ENCODE measurements at places on chromosomes 6 and 20.
A peak's percentile ranks its signal among the peaks of the same experiment; 100 is the strongest.

DNA sequence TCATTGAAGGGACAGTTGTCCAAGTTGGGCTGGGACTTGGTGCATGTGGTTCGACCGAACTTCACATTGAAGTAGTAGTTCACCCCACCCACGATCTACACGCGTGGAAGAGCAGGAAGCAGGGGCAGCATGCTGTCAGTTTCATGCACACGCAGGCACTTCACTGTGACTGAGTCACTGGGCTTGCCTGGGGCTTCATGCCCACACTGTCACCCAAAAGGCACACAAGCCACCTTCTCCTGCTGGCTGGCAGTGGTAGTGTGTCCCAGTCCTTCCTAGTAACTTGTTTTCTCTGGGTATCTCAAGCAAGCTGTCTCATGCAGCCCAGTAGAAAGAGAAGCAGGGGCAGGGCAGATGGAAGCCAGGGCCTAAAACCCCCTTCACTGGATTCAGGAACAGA, 2.0 kb downstream of the CST5 start:
- DNase-seq = no peak

DNA sequence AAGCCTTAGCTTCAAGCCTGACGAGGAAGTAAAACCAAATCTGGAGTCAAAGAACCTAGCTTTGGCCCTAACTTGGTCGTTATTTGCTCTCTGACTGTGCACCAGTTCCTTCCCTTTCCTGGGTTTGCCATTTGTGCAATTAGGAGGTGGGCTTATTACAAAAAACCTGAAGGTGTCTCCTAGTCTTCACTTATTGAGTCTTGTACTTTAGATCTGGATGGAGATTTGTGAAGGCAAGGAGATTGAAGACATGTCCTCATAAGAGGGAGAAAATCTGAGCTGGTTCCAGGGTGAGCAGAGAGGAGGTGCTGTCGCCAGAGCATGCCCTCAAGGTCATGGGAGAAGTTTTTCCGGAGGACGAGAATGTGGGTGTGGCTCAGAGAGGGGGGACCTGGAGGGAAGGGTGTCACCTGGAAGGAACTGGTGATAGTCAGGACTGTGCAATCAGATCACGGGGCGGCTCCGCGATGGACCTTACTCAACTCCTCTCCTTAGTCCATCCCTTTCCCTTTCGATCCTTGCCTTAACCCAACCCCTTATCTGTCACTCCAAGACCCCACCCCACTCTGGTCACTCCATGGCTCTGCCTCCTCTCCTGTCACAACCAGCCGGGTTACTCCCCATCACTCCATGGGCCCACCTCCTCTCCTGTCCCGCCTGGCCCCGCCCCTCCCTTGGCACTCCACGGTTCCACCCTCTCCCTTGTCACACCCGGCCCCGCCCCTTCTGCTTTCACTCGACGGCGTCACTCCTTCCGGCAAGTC, 588 bp upstream of the ACSS2 start:
- peak; percentile 96 for DNase-seq

GRCh38 chr20:47703748-47704147, 81.5 kb downstream of the SULF2 start:
- no peak for DNase-seq

DNA sequence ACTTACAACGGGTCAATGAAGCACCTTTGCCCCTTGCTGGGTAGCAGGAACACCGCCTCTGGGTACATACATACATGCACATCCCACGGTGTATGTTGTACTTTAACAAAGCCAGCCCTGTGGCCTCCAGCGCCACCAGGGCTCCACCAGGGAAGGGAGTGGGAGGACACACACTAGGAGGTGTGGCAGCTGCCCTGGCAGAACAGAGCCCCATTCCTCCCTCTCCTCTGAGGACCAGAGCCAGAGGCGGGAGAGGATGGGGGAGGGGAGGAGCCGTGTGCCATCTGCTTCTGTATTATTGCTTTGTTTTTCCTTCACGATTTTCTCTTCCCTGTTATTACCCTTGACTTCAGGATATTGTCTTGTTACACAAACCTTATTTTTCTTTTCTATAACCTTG, 105.8 kb upstream of the TRAF3IP2 start:
- no peak for DNase-seq

DNA sequence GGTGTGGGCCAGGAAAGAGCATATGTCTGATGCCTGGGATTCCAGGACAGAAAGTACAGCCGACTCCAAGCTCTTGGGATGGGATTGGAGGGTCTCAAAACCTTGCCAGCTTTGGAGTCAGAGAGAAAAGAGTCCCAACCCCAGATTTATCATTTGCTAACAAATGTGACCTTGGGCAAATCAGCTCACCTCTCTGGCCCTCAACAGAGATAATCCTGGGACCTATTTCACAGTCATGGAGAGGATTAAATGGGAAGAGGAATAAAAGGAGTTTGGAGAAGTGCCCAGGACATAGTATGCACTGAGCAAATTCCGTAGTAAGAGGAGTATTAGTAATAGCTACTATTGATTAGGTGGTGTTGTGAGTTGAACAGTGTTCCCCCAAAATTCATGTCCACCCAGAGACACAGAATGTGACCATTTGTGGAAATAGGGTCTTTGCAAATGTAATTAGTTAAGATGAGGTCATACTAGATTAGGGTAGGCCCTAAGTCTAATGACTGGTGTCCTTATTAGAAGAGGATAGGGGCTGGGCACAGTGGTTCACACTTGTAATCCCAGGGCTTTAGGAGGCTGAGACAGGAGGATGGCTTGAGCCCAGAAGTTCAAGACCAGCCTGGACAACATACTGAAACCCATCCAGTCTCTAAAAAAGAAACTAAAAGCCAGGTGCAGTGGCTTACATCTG, 17.1 kb downstream of the RIPOR3 start:
- DNase-seq = no peak

GRCh38 chr6:165971202-165971601, 196.4 kb downstream of the TBXT start:
- DNase-seq = no peak

DNA sequence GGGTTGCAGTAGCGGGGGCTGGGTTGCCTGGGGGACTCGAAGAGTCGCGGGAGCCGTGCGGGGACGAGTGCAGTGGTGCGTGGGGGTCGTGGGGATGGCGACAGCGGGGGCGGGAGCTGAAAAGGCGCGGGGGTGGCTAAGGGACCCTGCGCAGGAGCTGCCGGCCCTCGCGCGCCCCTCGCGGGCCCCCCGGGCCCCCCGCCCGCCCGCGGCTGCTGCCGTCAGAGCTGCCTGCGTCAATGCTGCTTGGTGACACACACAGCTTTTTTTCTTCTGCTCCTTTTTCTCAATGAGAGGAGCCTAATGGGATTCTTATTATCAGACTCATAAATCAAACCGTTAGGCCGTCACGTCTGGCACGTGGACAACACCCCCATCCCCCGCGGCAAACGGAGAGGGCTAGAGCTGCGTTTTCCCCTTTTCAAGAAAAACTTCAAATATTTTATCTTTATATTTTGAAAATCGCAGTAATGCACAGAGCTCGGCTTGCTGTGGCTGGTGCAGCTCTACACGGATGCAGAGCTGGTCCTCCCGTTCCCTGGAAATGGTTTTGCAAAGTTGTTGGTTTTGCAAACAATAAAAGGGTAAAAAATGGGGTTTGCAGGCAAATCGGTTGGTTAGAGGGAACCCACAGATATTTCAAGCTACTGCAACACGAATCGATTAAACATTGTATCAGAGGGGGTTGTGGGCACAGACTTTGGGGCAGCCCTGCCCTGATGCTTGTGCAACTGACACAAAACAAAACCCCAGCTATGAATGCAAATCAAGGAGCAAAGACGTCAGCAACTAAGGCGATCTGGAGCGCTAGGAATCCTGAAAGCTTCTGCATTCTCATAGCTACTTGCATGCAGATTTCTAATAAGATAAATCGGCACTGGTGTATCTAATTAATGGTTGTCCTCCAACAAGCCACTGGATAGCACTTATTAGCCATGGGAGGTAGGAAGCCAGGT, 161.4 kb downstream of the TBXT start:
- no peak for DNase-seq

DNA sequence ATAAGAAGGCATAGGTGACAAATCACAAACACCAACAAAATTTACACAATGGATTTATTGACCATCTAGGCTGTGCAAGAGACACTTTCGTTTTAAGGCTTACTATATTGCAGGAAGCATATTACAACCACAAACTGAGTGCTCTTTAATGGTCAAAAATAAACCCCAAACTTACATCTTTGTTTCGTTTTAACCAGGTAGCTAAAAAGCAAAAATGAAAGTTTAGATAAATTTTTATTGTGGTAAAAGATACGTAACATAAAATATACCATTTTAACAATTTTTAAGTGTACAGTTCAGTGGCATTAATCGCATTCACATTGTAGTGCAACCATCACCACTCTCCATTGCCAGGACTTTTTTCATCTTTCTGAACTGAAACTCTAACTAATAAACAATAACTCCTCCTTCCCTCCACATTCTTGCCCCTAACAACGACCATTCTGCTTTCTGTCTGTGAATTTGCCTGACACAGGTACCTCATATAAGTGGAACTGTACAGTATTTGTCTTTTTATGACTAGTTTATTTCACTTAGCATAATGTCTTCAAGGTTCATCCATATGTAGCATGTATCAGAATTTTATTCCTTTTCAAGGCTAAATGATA, 32.3 kb upstream of the DUSP22 start:
- DNase-seq = no peak

GRCh38 chr6:46606338-46606737, 46.3 kb downstream of the CYP39A1 start:
- DNase-seq = no peak

DNA sequence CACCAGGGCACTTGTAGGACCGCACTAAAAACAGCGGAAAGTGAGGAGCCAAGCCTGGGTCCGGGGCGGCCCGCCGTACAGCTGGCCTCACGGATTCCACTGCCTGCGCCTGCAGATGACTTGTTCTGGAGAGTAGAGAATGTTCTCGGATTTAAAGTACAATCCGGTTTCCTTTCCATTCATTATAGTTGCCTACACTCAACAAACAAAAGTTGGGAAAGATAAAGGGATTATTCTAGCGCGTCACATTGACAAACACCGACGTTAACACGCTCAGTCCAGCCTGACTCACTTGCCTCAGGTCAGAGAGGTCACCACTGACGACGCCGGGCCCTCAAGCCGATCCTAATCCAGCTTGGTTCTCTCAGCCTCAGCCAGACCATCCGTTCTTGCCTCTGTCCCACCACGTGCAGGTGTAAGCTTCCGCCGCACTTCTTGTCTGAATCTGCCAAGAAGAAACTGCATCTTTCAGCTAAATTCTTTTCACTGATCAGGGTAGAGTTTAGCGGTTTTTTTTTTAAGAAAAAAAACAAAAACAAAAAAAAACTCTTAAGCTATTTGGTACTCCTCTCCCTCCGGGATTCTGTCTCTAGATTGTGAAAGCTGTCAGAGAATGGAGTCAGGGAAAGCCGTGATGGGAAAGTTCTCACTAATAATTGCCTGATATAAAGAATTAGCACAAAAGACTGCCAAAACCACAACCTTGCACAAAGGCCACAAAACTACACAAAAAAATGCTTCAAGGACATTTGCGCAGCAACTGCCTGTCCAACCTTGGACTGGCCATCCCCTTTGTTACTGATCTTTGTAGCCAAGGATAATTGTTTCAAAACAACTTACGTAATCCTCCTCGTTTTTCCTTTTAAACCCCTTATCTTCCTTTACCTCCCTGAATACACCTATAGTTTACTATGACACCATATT, 1.1 kb upstream of the PHF10 start:
- peak; percentile 44 for DNase-seq

DNA sequence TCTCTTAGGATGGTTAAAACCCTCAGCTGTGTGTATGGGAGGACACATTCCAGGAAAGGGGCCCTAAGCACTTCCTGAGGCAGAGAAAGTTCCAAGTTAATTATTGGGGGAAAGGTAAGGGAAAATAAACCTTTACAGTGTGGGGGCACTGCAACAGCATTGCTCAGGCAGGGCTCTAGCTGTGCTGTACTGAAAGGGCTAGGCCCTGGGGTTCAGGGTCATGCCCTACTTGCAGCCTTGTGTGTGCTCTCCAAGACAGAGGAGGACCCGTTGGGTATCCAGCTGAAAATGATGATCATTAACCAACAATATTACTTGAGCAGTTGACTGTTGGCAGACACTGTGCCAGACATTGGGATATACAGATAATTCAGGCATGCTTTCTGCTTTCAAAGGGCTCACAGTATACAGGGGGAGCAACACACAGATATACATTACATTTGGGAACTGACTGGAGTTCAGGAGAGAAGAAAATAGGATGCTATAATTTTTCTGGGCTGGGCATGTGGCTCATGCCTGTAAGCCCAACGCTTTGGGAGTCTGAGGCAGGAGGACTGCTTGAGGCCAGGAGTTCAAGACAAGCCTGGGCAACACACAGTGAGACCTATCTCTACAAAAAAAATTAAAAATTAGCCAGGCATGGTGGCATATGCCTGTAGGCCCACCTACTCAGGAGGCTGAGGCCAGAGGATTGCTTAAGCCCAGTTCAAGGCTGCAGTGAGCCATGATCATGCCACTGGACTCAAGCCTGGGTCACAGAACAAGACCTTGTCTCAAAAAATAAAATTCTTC, 9.1 kb upstream of the RPL7L1 start:
- DNase-seq = no peak

DNA sequence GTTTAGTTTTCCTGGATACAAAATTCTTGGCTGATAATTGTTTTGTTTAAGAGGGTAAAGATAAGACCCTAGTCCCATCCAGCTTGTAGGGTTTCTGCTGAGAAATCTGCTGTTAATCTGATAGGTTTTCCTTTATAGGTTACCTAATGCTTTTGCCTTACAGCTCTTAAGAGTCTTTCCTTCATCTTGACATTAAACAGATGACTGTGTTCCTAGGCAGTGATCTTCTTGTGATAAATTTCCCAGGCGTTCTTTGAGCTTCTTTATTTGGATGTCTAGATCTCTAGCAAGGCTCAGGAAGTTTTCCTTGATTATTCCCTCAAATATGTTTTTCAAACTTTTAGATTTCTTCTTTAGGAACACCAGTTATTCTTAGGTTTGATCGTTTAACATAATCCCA, 134.0 kb downstream of the MAP3K4 start:
- DNase-seq = no peak

DNA sequence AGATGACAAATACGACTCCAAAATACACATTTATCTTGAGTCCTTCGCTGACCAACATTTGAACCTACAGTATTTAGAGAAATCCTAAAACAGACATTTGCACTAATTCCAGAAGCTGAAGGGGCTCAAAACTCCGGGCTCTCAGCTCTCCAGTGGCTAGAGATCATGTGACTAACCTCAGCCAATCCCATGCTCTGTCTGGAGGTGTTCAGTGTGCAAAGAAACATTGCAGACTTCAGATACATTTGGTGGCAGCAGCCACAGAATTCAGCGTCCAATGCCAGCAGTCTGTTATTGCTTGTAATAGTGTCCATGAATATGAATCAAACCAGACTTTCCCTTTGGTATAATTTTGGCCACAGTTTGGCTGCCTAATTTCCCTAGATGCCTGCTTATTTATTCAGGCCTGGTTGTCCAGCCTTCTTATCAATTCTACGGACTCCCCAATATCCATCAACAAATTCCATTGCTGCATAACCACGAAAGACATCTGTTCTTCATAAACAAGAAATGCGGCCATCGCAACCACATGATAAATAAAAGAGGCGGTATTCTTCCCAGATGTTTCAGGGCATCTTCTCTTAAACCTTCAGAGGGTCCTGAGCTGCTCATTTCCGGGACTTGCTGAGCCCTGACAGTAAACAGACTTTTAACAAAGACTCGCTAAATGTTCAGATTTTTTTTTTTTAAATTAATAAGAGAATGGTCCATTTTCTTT, 14.5 kb upstream of the CYP24A1 start:
- no peak for DNase-seq

GRCh38 chr6:44076356-44077213, 50.7 kb downstream of the MRPL14 start:
- DNase-seq = peak; percentile 39

- DNase-seq = no peak
Measured at GRCh38 chr6:36599791-36600209, 5.6 kb downstream of the SRSF3 start.

- no peak for DNase-seq
Measured at GRCh38 chr6:137315081-137315480, 95.9 kb upstream of the IFNGR1 start.
